Stimulated activated CD8-positive, alpha-beta memory T cell treated with anti-CD3 and anti-CD28 coated beads, Interleukin-4, amount 100 ng/mL, for 1 hour (primary cell): ENCODE measurements at places on chromosomes 6 and 20.

DNA sequence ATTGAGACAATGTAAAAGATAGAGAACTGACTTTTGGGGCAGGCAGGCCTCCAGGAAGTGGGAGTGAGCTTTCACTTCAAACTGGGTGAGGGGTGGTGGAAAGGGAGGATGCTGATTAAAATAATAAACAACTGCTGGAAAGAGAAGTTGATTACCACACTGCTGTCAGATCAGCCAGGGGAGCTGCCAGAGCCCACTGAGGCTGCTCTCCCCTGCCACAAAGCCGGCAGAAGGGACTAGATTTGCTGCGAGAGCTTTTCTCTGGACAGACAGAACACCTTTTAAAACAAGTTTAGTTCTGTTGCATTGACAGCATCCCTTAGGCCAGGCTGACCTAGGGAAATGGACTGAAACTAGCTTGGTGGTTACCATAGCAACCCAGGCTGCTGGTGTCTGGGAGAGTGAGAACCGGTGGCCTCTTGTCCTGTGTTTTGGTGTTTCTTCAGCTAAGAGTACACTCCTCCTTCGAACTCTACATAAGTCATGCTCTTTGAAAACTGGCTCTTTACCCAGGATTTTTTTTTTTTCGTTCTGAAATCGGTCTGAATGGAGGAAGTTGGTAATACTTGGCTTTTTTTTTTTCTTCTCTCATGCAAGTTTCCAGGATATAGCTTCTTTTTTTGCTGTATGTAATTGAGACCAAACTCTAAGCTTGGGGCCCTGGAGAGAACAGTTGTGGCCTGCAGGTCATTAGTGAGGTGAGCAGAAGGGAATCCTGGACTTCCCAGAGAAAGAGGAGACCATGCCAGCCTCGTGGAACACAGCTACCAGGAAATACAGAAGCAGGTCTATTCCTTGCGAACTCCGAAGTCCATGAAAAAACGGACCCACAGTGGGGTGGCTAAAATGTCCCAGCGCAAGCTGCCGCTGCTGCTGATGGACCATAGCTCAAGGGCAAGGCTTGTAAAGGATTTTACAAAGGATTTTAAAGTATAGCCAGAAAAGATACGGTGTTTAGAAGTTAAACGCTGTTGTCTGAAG, 374.4 kb downstream of the UTRN start:
- DNase-seq, result no peak

DNA sequence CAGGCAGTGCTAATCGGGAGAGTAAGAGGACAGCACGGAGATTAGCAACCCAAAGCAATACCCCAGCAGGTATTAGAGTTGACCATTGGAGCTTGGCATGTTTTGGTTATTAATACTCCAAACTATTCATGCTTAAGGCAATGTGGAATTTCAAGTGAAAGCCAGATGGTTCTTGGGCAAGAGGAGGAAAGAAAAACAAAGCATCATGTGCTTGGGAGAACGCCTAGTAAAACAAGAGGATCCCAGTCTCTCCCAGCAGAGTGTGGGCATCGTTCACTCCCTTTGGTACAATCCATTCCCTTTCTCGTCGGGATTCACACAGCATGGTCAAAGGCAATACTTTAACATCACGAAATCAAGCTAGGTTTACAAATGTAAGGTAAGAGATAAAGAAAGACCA, 349.8 kb downstream of the PRKN start:
- no peak for DNase-seq

- DNase-seq, result no peak
These were observed 6.0 kb downstream of the APMAP start for GRCh38 chr20:24986436-24987015.

DNA sequence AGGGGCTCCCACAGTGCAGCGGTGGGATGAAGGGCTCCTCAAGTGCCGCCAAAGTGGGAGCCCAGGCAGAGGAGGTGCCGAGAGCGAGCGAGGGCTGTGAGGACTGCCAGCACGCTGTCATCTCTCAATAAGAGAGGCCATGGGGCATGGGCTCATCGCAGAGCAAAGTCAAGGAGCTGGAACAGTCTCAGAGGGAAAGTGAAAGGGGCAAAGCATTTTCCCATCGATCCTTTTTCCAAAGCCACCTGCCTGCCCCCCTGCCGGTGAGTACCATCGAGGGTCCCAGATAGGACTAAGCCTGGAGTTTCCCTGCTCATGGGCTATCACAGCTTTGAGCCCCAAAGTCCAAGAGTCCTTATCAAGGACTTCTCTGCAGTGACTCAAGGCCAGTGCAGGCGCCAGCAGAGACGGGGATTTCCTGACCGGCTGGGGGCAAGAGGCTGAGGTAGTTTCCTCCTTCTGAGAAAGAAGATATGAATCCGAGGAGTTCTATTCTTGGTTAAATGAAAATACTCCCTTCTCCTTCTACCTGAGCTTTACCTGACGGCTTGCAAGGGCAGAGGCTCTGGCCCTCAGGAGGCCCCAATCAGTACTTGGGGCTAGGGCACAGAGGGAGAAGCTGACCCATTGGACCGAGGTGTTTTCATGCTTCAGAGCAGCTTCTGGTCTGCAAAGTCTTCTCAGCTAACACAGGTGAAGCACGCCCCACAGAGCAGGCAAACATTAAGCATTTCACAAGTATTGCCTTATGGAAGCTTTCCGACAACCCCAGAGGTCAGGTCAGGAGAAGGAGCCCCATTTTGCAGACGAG, 22.6 kb downstream of the ETV7 start:
- no peak for DNase-seq

DNA sequence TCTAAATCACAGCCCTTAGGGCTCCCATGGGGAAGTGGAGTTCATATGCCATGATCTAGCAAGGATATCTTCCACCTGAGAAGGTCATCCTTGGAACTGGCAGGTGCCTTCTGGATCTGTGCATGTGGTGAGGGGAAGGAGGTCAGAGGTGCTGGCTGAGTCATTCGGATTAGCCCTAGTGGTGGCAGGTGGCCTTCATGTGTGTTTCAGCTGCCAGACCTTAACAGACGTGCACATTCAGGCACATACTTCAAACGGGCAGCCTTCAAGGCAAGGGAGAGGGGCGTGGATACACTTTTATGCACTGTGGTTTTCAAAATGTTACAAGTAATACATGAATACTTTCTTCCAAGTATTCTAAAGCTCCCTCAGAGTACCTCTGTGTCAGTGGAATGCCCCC, 51.2 kb downstream of the BMP6 start:
- no peak for DNase-seq
